ENCODE measurements at places on chromosomes 4 and X.

DNA sequence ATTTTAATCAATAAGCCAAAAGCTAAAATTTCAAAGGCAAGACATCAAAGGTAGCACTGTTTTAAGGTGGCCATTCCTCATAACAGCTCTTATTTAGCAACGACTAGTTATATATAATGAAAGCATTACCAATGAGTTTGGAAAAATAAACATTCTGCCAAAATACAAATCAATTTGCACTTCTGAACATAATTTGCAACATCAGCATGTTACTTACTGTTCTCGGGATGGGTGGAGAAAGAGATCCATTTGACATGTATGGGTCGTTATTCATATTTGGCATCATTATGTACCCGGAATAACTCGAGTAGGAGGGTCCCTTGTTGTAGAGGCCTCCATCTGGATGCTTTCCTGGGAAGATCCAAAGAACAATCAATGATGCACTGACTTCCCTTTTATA is 5.4 kb downstream of the LEF1 start:
- DNase-seq, result no peak

- no peak for DNase-seq
These were observed 26.8 kb downstream of the SH3TC1 start for GRCh38 chr4:8225706-8226443.

DNA sequence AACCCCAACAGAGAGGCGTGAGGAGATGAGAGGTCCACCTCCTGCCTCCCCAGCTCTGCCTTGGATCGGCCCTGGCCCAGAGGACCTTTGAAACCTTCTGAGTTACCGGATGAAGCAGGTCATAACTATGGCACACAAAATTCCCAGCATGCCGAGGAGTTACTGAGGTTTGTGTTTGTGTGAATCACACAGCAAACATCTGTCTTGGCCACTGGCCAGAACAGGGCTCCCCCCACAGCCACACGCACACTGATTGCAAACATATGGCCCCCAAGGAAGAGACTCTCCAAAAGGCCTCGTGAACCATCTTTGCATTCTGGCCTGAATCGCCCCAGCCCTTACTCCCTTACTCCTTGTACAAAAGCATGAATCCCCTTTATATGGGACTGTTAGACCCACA is 18.9 kb downstream of the RPS4X start:
- DNase-seq, result peak; percentile 68

DNA sequence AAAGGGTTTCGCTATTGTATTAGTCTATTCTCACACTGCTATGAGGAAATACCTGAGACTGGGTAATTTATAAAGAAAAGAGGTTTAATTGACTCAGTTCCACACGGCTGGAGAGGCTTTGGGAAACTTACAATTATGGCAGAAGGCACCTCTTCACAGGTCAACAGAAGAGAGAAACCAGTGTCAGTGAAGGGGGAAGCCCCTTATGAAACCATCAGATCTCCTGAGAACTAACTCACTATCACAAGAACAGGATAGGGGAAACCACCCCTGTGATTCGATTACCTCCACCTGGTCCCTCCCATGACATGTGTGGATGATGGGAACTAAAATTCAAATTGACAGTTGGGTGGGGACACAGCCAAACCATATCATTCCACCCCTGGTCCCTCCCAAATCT is 589.5 kb downstream of the CENPC start:
- no peak for DNase-seq

DNA sequence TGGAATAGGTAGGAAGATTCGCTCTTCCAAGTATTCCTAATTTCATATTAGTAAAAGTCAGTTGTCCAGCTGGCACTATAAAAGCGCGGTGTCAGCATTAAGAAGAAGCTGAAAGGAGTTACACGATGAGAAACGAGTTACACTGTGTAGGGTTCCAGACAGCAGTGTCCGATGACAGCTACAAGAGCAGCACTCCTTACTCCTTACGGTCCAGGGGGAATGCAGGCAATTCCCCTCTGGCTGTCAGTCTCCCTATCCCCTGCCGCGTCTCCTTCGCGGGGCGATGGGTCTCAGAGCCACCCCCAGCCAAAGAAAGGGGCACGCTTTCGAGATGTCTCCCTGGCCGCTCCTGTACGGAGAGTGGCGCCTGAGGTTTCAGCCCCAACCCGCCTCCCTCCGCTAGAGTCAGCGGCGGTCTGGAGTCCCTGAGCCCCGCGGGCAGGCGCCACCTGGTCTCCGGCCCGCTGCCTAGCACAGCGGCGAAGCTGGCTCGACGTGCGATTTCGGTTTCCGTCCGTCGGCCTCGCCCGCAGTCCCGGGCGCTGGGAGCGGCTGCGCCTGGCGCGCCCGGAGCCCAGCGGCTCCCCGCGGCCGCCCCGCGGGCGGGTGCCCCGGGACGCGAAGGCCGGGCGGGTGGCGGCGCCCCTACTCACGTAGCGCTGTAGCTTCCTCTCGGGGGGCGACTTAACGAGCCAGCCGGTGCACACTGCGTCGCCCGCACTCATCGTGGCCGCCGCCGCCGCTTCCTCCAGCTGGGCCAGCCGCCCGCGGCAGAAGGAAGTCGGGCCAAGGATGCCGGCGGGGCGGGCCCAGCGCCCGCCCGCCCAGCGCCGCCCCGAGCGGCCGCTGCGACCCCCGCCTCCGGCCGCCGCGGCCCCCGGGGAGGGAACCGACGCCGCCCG is at the start of gene GAB3:
Gene GAB3 (minus strand): TSS at position 777 of the 902 bp plus-strand sequence. CDS start 52 bp downstream, at position 725.
- peak; percentile 35 for DNase-seq

DNA sequence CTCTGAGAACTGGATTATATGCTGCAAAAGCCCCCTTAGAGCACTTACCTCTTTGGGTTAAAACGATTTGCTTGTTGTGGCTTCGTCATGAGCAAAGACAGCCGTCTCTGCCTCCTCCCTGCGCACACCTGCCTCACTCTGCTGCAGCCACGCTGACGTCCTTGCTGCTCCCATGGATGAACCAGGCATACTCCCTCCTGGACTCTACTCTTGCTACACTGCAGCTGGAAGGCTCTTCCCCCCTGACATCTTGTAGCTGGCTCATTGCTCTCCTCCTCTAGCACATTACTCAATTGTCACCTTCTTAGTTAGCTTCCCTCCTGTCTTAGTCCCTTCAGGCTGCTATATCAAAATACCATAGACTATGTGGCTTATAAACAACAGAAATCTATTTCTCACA is 59.3 kb downstream of the FAM114A1 start:
- no peak for DNase-seq

DNA sequence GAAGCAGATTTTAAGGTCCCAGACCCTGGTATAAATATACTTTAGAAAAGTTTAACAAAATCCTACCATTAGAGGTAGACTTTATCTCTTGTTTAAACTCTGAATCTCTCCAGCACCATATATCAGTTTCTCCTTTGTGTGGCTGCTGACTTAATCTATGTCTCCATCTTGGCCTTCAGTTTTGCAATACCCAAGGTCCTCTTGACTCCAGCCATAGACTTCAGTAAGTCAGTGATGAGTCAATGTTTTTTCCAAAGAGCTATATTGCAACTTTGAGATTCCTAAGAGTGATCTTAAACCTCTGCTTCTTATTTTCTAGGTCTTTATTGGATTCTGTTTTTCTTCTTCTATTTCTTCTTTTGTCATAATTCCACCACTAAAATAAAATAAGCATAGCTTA is 50.8 kb upstream of the ADGRL3 start:
- DNase-seq, result peak; percentile 26

GRCh38 chr4:13656569-13657405 is 29.3 kb upstream of the BOD1L1 start:
- peak; percentile 83 for DNase-seq

GRCh38 chr4:143402776-143403552 is 66.3 kb downstream of the GAB1 start:
- no peak for DNase-seq

DNA sequence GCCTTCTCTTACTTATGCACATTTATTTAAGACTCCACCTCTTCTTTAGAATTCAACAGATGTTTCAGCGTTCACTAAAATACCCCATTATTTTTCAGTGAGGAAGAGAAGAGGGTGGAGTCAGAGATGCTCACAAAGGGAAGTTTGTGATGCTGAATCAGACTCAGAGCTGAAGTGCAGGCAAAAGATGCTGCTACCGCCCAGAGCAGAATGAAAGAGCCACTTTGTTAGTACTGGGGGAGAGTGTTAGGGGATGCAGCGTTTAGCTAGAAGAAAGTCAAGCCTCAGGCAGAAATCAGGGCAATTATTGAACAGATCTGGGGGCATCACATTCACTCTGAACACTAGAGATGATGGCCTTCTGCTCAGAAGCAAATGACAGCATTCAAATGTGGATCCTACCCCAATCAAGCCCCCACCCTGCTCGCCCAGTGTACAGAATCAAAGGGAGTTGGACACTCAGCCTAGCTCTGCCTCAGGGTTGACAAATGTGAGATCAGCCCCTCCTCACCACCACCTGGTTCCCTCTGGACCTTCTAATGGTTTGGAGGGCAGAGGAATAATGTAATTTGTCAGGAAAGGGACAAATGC is 138.3 kb downstream of the UNC5C start:
- DNase-seq, result no peak

DNA sequence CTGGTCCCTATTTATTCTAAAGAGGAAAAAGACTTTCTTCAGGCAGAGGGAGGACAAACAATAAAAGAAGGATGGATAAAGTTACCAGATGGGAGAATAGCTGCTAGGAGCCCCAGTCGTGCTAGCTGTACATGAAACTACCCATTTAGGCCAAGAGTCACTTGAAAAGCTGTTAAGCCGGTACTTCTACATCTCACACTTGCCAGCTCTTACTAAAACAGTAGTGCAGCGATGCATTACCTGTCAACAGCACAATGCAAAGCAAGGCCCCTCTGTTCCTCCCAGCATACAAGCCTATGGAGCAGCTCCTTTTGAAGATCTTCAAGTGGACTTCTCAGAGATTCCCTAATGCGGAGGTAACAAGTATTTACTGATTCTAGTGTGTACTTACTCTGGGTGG is 1138.8 kb downstream of the ARAP2 start:
- DNase-seq, result no peak

DNA sequence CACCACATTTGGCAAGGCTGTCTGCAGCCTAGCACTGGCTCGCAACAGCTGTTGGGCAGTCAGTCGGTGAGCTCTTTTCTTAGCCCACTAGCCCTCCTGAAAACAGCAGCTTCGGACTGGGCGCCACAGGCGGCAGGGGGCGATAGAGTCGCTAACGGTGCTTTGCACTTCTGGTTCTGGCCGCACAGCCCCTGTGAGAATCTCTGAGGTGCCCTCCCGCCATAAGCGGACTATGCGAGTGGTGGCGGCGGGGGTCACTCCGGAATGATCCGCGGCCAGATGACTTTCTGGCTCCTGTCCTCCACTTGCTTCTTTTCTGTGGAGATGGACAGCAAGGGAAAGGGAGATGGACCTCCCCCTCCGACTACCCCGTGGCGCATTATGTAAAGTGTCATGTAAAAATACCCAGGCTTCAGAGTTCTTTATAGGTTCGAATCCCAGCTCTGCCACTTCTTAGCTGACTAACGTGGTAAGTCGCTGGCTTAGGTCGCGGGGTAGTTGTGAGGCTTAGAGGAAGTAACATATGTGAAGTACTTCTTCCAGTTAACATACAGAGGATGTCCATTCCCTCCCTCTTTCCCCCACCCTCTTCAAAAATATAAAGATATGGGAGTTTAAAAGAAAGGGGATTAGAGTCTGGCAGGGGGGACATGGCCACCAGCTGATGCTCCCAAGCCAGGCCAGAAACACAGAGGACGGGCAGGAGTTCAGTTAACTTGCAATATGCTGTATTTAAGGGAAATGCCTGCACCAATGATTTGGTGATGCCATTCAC is 11.0 kb downstream of the ARHGAP36 start:
- peak; percentile 5 for DNase-seq

DNA sequence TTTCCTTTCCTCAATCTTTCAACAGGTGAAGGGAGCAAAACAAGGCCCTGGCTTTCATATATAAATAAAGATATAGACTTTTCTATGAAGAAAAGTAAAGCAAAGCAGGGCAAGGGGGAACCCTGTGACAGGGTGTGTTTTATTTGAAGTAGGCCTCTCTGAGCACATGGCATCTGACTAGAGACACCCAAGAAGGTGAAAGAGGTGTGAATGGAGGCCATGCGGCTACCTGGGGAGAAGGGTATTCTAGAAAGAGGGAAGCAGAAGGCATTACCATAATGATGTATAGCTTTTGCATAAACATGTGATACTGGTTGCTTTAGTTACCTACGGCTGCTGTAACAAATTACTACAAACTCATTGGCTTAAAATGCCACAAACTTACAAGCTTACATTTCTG is 75.8 kb downstream of the DHX15 start:
- DNase-seq, result no peak

GRCh38 chr4:184616633-184617551 is 32.4 kb downstream of the CASP3 start:
- DNase-seq, result no peak

DNA sequence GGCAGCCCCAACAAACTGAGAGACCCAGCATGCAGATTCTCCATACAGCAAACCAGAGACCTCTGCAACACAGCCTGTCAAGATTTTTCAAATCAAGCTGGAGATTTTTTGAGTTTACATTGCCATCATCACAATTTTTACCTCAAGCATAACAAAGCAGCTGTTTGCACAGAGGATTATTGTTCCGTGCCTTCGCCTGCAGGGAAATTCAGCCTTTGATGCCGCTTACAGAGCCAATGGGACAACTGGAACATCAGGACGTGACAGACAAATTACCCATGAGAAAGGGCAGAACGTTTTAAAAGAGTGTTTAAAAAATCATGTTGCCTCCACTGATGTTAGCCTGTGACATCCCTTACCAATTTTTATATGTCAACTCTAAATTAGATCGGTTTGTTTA is 363.7 kb downstream of the FBXW7 start:
- no peak for DNase-seq

GRCh38 chrX:80816051-80816450 is 6.4 kb upstream of the BRWD3 start:
- DNase-seq, result no peak

DNA sequence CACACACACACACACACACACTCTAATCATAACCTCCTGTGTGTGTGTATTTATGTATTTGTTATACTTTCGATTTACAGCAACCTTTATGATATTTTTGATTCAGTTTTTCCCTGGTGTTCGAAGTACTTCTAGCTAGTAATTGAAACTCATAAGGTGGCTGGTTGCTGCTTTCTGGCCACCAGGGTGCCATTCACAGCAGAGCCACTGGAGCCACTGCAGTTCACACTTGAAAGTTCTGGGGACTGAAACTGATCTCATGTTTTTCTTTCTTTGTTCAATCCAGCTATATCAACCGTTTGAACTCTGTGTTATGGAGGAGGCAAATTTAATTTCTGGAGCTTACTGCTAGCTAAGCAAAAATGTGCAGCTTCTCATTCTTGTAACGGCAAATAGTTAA is 419.4 kb downstream of the ADGRL3 start:
- DNase-seq, result no peak

GRCh38 chr4:81845761-81846160 is 374.1 kb upstream of the RASGEF1B start:
- peak; percentile 32 for DNase-seq

DNA sequence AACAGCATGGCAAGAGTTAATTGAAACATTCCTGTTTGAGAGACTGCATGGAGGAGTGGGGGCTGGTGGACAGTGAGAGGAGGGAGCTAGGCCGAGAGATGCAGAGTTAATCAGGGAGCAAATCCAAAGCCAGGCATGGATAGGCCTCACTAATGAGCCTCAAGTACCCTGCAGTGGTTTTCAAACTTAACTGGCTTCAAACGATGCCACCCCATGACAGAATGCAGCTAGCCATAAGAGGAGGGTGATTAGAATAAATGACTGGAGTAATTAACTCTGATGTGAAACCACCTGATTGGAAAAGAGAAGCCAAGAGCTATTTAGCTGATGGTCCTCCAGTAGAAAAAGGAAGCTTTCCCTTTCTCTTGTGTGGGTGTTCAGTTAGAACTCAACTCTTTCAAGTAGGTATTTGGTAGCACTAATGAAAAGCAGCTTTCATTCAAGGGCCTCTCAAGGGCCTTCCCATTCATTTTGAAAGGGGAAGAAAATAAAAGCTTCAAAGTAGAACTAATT is 215.4 kb upstream of the MAB21L2 start:
- DNase-seq, result no peak

Data from cardiac fibroblast (primary cell).